Activated CD4-positive, alpha-beta T cell treated with anti-CD3 and anti-CD28 coated beads, Interleukin-2, amount 50 U/mL, for 1 hour (primary cell): ENCODE measurements at places on chromosomes 3 and 15.

DNA sequence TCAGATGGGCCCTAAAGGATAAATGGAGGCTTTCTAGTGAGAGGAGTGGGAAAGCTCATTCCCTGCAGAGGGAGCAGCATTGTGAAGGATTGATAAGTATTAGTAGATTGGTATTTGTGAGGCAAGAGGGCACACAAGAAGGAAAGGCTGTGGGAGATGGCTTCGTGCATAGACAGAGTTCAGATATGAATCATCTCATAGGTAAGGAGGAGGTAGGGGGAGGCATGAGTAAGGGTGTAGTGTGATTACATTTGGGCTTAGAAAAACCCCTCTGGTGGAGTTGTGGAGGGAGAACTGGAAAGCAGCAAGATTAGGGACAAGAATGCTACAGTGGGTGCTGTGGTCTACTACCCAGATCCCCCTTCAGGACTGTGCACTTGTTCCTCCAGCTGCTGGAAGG, 29.6 kb downstream of the ONECUT1 start:
- DNase-seq, result no peak

- no peak for DNase-seq
These were observed 2.5 kb downstream of the TM4SF1 start for GRCh38 chr3:149374793-149375500.

GRCh38 chr3:32484436-32484835, 18.2 kb downstream of the CMTM6 start:
- no peak for DNase-seq

- DNase-seq, result no peak
These were observed 64.9 kb upstream of the RAD18 start for GRCh38 chr3:9028134-9028533.

DNA sequence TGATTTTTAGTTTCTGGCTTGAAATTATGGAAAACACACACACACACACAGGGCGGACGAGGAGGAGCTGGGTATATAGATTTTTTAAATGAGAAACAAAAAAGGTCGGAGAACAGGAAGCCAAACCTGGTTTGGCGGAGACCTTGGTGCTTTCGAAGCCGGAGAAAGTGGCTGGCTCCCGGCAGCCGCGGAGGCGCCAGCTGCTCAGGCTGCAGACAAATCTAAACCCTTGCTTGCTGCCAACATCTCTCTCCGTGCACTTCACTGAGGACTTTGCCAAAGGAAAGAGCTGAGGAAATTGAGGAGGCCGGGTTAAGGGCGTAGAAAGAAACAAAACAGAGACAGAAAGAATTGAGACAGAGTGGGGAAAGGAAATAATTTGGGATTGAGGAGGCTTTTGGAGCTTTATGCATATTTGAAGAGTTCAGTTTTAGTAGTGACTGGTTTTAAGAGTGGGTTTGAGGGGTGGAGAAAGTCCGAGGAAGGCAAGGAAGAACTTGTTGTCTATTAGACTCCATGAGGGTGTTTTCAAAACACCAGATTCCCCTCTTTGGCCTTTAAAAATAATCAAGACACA, 2.2 kb downstream of the ZIC1 start:
- no peak for DNase-seq

DNA sequence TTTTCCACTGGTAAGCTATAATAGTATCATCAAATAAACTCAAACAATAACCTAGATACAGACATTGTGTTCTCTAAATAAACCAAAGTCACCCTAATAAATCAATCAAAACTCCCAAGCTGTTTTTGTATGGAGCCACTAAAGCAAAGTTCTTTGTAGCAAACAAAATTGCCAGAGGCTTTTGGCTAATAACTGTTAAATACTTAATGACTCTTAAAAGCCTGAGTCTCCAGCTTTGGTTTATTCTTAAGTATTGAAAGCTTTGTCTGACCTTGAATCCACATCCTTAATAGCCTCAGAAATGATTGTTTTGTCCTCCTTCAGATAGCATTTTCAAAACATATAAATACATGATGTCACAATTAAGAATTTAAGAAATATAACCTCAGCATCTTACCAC, 725.3 kb downstream of the SI start:
- DNase-seq, result no peak

DNA sequence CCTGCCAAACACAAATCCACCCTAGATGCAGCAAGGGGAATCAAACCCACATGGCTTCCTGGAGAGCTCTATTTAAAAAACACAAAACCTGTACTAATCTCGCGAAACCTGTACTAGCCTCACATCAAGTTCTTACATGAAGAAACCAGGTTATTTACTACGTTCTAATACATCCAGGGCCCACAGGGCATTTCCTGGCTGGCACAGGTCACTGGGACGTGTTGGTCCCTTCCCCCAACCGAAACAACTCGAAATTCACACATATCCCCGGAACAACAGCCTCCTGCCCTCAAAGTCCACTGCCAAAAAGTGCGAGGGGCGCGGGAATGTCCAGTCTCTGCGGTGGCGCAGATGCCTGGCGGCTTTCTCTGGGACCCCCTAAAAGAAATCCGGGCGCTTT, 955 bp downstream of the CDCP1 start:
- no peak for DNase-seq

DNA sequence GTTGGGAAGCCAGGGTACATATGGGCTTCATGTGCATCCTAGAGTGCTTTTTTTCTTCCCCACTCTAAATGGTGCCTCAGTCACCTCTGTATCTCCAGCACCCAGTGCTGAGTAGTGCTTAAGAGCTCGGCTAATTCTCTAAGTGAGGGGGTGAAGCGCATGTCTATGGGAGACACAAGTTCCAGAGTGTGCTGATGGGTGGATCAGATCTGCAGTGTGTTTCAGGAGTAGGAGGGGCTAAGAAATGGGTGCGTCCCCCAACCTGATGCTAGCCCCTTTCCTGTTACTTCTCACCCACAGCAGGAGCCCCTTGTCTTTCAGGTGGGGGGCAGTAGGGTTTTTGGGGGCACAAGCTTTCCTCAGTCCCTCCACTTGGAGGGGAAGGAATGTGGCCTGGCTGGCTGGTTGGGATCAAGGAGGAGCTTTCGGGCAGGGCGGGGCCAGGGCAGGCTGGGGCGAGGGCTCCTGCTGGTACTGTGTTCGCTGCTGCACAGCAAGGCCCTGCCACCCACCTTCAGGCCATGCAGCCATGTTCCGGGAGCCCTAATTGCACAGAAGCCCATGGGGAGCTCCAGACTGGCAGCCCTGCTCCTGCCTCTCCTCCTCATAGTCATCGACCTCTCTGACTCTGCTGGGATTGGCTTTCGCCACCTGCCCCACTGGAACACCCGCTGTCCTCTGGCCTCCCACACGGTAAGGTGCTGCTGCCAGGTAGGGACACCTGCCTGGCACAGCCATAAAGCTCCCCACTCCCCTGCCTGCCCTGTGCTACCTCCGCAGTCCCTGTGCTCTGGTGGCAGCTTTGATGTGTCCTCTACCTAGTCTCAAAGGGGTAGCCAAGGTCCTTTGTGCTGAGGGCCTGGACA, at the start of gene IL17RE:
Gene IL17RE (plus strand): TSS at position 477 of the 866 bp plus-strand sequence. CDS start 85 bp downstream, at position 562.
- DNase-seq, result no peak

GRCh38 chr3:187264021-187264420, 27.5 kb downstream of the MASP1 start:
- no peak for DNase-seq

- DNase-seq, result no peak
These were observed 150.5 kb upstream of the IQSEC1 start for GRCh38 chr3:13223574-13224237.

- DNase-seq, result no peak
These were observed 193.2 kb downstream of the MEX3B start for GRCh38 chr15:81852411-81853149.

DNA sequence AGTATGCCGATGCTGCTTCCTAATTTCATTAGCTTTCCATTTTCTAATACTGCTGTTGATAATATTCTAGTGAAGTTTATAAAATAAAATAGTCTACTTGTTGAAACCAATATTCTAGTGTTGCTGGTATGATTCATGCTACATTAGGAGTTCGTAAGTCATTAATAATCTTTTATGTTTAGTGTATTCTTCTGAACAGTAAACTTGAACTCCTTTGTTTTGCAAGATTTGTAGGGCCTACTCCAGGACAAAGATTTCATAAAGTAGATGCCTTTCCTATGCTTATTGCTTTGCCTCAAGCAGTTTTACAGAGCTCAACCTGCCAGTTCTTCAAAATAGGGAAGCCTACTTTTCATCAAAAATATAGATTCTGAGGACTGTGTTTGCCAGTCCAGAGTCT, 111.5 kb downstream of the RSRC1 start:
- no peak for DNase-seq

- no peak for DNase-seq
These were observed 93.8 kb downstream of the FRMD5 start for GRCh38 chr15:44101286-44101685.

- DNase-seq, result no peak
These were observed 173.2 kb upstream of the STAC start for GRCh38 chr3:36206956-36207580.

DNA sequence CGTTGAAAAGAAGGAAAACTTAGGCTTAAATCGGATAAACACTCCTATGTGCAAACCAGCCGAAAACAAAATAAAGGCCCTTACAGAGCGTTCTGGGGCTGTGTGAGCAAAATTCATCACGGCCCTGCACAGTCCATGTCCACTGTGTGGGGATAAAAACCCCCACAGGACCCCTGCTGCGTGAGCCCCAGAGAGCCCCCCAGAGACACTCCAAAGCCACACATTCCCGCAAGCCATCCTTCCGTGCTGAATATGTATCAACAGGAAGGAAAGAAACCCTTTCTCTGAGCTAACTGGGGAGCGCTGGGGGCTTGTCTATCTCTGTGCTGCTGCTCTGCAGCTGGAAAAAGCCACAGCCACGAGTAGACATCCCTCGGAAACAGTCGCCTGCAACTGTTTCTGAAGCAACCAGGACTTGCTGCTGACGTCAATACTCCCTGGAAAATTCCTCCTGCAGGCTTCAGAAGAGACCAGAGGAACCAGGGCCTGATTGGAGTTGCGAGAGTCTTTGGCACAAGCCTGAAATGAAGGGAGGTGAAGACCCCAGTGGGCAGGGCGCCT, 72.7 kb downstream of the NUP210 start:
- no peak for DNase-seq

DNA sequence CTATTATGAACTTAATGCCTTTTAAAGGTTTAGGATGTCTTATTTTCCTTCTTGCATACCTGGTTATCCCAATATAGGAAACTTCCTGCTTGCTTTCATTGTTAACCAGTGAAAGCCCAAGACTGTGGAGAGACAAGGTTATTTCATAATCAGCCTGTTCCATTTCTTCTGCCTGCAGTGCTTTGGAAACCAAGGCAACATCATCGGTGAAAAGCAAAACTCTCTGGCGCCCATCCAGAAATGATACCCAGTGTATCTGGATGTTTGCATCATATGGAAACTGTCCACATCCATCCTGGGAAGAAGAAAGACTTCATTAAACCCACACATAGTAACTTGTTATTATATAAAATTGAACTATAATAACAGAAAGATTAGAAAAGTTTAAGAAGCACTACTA, 170.1 kb downstream of the VPS13C start:
- no peak for DNase-seq

GRCh38 chr15:73326157-73326556, 42.6 kb downstream of the HCN4 start:
- DNase-seq, result no peak

DNA sequence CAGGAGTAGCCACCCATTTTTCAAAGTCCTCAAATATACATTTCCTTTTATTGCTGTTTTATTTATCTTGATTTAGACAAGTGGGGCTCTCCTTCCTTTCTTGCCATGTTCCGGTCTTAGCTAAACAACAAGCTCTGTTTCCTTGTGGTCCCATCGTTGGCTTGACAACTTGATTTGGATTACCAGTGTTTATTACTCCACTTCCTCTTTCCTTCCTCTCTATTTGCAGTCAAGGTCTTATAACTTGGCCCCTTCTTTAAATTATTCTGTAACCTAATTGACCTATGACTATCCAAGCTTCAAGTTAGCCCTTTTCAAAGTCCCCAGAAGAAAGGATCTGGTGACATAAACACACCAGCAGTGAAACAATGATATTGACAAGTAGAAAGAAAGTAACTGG, 130.6 kb upstream of the STT3B start:
- no peak for DNase-seq

DNA sequence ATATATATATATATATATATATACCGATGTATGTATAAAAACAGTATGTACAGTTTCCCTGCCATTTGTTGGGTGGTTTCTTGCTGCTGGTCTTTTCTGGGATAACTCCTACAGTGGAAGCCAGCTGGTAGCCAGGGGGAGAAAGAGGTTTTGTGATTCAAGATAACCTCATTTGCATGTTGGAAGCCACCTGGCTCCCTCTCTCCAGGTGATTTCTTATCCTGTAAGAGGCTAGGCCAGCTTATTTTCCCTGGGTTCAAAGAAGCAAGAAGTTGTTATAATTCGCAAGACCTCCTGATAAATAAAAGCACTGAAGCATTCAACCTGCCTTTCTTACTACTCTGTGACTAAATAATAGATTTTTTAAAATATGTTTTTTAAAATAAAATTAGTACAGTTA, 443.3 kb downstream of the VGLL3 start:
- no peak for DNase-seq

DNA sequence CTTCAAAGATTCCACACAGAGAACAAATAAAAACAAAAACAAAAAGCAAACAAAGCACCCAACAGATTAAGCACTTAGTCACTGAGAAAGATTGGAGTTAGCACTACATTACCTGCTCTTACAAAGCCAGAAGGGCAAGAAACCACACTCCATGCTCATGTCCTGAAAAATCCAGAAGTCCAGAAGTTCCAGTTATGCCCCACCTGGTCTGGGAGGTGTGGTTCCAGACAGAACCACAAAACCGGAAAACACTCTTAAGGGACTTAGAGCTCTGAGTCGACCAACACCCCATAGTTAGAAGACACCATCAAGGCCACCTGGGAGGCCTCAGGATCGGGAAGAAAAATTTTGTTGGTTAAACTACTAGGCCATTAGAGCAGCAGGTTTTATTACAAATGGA, 88.9 kb downstream of the TNIK start:
- no peak for DNase-seq

- DNase-seq, result no peak
These were observed 30.6 kb upstream of the SLC6A1 start for GRCh38 chr3:10961921-10962320.

- no peak for DNase-seq
These were observed 310.4 kb downstream of the PLCL2 start for GRCh38 chr3:17195192-17195611.

- DNase-seq, result no peak
These were observed 336.5 kb upstream of the TGFBR2 start for GRCh38 chr3:30269751-30270445.
